SK-N-MC (cell line): ENCODE measurements at places on chromosomes 4 and X.

DNA sequence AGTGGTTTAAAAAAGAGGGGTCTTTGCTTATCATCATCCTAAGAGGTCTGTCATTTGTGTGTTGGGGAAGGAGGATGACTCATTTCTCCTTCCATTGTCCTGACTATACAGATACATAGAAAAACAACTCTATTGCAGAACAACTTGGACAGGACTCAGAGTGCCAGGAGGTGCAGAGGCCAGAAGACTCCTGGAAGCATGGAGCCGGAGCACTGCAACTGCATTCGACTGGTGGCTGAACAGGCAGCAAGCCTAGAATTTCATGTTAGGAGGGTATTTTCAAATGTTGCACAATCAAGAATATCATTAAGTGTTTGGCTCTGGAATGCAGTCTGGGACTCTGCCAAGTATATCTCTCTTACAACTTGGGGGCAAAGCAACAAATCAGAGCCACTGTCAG lies 35.0 kb upstream of the MAML3 start:
- peak; percentile 90 for DNase-seq

- no peak for DNase-seq
Observed at GRCh38 chr4:183257808-183258207, 62.3 kb downstream of the CLDN22 start.

DNA sequence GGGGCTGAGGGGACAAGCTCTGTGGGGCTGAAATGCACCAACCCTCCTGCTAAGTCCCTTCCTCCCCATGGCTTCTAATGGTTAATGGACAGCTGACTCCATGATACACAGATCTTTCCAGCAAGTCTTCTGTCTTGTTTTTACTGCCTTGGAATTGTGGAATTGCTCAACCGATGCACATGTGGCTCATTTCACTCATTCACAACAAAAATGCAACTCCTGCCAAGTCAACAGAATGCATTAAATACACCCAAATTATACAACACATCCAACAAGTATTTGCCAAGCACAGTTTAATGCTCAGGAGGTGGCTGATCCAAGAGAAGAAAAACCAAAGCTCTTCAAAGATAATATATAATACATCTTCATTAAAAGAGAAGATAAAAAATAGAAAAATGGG lies 61.9 kb upstream of the PAGE4 start:
- no peak for DNase-seq

DNA sequence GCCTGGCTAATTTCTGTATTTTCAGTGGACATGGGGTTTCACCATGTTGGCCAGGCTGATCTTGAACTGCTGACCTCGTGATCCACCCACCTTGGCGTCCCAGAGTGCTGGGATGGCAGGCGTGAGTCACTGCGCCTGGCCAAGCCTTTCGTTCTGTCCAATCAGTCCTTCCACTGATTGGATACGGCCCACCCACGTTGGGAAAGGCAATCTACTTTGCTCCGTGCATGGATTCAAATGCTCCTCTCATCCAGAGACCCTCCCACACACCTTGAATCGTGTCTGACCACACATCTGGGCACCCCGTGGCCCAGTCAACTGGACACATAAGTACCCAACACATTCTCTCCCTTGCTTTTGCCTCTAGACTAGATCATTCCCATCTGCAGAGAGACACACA lies 74.9 kb downstream of the CRLF2 start:
- DNase-seq: no peak

DNA sequence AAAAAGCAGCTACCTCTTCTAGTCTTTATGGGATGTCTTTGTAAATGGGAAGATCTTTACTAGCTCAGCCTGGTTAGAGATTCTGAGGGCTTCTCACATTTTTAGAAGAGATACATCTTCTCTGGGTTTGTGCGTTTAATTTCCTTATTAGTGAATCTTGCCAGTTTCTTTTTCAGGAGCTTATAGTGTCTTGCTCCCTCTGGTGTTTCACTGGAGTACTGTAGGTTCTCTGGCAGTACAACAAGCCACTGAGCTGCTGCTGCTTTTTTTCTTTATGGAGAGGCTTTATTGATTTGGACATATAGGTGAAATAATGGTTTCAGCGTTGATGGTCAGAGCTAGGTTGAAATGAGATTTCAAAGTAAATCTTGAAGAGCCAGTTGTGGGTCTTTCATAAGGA lies 82.9 kb downstream of the LAS1L start:
- DNase-seq: no peak

DNA sequence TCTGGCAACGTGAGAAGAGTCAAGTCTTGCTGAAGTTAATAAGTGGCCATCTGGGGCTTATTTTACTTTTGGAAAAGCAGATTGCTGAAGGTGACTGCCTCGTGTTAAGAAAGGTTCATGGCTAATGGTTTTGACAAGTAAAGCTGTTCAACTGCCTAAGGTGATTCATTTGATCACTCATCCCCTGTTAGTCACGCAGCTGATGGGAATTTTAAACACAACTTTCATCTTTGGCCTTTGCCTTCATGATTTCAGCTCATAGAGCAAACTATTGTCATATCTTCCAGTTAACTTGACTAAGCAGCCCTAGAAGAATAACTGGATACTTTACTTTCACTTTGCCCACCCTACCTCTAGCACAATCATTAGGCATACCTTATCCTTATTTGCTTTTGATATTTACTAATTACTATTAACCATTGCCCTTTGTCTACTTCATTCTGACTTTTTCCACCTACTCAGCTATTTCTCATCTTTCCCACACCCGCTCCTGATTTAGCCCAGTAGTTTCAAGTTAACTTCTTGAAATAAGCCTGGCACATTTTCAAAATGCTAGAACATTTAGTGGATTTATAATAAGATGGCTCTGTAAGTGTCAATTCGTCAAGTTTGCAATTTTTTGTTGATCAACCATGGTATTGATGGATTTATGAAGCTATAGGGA lies 170.6 kb upstream of the S100G start:
- DNase-seq: no peak

- DNase-seq: no peak
Observed at GRCh38 chr4:114121221-114121620, 141.8 kb upstream of the ARSJ start.

DNA sequence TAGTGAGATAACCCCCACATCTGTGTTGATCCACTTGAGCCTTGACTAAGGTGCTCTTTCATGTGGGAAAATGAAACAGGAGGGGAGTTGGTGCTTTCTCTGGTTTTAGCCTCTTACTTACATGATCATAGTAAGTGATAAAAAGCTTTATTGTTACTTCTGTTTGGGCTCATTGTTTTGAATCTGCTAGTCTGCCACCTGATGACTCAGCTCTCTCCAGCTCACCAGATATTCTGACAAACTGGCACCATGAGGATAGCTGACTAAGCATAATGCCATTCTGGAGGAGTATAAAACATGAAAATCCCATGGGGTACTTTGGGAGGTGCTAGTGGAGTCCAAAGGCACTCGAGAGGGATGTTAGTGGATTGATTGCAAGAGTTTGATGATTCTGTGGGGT lies 824.0 kb downstream of the RAPGEF2 start:
- no peak for DNase-seq

DNA sequence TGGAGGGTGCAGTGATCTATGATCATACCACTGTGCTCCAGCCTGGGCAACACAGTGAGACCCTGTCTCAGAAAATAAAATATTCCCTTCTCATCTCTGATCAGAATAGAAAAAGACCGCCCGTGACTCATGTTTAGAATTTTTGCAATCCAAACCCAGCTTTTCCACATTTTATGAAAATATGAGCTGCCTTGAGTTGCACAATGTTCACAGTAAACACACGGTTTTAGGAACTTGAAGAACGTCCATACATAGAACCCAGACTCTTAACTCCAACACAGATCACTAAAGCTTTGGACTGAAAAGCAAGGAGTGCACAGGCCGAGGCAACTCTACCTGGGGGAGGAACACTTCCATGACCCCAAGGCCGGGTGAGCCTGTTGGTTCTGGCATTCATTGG lies 305.0 kb downstream of the TENM3 start:
- no peak for DNase-seq
